Activated CD4-positive, alpha-beta T cell treated with anti-CD3 and anti-CD28 coated beads, Interleukin-2, amount 50 U/mL, for 1 hour (primary cell): ENCODE measurements at places on chromosomes 6 and 20.

DNA sequence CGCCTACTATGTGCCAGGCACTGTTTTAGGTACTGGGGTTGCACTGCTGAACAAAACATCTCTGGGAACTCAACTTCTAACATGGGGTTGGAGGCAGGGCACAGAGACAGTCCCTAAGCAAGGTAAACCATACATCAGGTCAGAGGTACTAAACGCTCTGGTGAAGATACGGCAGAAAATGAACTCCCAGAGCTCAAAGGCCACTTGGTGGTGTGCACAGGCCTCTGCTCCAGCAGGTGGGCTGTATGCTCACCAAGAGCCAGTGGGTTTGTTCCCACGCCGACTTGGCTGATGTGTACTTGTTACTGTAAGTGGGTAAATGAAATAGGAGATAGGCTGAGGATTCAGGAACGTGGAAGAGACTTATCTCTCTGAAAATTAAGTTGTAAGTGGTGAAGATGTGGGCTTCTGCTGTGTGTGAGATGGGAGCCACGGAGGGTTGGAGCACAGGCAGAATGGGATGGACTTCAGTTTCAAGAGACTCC, 133.4 kb downstream of the PREX1 start:
- no peak for DNase-seq

DNA sequence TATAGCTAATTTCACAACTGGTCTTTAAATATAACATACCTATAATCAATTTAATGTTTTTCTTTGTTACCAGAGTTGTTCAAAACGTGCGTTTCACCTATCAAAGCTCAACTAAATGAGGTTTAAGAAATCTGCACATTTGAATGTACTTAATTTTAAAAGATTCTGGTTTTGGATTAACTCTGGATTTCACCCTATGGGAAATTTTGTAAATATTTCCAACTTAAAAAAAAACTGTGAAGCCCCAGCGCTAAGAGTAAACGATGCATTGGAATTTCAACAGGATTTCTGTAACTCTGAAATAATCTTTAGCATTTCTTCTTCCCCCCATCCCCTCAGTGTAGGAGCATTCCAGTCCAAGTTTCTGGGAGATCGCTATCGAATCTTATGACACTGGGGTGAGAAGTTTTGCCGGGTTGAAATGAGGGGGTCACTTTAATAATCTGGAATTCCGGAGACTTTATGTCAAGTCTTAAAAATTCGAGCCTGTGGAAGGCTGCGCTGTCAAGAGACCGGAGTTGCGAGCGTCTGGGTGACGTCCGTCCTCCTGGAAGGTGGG, 643 bp upstream of the MAP3K4 start:
- DNase-seq: no peak

DNA sequence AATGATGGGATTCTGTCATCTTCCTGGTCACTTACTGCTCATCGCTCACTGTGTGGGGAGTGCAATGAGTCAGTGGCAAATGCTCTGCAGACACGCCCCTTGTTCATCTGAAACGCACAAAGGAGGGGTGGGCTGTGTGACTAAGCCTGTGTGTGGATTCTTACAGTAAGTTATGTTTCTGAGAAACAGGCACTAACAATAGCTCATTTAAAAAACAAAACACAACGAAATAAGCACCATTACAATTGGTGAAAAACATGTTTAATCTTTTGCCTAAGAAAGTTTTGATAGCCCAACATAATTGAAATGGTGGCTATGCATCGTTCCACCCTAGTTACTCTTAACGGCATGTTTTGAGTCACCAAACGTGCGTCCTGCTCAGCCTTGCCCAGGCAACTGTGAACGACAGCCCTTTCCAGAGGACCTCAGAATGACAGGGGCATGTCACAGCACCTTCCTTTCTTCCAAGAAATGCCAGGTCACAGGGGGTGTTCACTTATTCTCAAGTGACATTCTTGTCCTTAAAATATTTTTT, 118.4 kb upstream of the SGK1 start:
- peak; percentile 37 for DNase-seq

DNA sequence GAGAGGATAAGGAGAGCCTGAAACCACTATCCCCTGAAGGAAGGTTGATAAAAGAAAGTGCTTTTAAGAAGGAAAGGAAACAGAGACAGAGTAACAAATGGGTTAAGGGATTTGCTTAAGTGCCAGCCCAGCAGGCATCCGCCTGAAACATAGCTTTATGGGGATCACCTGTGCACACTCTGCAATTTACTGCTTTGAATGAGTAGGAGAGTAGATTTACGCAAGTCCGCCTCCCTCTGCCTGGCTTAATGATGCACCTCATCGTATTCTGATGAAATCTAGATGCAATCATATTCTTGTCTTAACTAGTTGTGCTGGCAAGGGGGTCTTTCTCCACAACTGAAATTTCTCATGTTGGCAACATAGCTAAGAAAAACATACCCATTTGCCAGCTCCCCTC, 101.1 kb upstream of the ID4 start:
- no peak for DNase-seq

DNA sequence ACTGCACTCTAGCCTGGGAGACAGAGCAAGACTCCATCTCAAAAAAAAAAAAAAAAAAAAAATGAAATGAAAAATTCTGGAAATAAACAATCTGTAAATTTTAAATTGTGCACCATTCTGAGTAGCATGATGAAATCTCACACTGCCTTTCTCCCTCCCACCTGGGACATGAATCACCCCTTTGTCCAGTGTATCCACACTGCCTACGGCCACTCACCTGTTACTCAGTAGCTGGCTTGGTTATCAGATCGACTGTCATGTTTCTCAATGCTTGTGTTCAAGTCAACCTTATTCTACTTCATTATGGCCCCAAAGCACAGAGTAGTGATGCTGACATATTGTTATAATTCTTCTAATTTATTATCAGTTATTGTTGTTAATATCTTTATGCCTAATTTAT, 58.7 kb upstream of the MTHFD1L start:
- DNase-seq: no peak

DNA sequence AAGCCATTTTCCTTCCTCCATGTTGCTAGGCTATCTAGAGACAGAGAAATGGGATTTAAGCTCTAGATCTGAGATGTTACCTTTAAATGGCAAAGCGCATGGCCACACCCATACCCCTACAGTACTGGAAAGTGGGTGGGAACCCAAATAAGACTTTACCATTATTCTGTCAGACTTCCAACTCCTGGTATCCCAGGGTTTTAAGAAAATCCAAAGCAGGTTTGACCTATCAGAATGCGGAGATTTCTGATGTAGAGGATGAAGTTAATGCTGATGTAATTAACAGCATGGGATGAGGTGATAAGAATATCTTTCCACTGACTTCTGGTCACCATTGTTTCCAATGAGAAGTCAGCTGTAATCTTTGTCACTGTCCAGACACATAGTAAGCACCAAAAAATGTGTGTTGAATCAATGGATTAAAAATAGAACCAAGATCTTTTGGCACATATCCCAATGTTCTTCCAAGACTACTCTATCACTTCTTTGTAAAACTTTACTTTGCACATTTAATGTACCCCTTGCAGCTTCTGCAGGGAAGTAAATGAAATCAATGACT, 140.8 kb upstream of the INSM1 start:
- DNase-seq: no peak

DNA sequence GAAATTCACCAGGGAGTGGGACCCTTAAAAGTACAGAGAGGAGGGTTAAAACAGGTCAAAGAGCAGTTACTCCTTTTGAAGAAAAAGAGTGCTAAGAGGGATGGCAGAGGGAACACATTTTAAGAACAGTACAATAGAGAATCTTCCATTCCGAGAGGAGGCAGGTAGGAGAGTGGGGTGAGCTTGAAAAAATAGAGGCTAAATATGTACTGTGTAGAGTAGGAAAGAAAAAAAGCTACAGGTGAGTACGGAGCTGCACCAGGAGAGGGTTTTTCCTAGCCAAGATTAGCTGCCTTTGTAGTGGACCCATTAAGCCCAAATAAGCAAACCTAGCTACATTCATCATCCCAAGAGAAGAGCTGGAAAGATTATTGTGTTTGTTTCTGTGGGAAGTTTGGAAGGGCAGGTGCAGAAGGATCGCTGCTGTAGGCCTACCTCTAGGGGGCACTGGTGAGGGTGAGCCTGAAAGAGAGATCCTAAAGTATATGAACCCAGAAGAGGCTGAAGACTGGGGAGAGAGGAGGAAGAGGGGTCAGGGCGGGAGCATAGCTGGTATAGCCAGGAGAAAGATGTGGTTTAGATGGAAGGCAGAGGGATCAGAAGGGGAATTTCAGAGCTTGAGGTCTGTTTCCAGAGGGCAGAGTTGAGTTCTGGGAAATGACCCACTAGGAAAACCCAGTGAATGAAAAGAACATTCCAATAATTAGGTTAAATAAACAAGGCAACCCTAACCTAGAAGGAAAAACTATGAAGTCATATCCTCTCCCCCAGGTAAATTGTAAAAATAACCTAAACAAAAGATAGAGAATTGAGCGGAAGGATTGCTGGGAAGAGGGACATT, 50.2 kb upstream of the HINT3 start:
- peak; percentile 47 for DNase-seq

DNA sequence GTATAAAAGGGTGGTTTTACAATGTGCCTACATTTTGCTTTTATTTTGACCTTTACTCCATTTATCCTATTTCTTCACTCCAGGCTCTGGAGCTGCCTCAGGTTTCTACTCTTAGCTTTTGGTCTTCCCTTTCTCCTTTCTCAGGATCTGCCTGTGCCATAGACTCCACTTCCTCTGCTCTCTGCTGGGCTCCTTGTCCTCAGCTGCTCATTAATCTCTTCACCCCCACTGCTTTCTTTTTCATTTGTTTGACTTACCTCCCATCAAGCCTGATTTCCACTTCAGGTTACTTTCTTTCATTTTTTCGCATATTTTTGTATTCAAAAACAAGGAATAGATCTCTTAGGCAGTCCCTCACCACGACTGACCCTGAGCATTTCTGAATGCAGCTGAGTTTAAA, 106.8 kb downstream of the COL19A1 start:
- no peak for DNase-seq

DNA sequence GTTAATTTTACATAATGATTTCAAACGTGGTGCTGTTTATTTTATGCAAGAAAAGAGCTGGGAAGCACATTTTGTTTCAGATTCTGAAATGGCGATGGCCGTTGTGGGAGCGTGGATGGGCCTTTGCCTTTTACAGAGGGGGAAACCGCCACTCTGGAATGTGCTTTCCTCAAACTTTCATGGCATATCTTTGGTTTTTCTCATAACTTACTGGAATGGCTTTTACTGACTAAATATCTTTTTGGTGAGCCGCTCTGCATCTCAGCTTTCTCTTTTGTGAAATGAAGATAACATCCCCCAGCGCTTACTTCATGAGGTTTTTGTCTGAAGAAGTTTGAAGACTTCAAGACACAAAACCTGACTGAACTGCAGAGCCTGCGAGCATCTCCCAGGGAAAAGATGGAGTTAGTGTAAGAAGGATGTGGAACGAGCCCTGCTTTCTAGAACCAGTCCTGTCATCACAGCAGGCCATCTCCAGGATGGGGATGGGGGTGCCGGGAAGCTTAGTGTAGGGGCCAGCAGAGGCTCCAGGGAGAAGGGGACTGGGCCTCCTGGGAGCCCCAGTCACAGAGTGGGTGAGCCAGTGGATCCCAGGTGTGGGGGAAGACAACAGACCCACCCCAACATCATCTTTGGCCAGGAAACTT, 61.8 kb upstream of the TIAM2 start:
- no peak for DNase-seq

- no peak for DNase-seq
These were observed 94.6 kb downstream of the ADGB start for GRCh38 chr6:146693342-146693741.
